Astrocyte of the cerebellum (primary cell): ENCODE measurements at places on chromosomes 2 and 18.

DNA sequence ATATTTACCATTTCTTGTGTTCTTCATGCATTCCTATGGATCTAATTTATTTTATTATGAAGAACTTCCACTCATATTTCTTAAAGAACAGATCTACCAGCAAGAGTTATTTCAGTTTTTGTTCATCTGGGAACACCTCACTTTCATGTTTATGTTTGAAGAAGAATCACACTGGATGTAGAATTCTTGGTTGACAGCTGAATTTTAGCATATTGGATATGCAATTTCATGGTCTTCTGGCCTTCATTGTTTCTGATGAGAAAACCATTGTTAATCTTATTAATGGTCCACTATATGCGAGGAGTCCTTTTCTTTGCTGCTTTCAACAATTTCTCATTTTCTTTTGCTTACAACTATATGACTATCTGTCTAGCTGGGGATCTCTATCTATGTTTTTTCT lies 189.2 kb downstream of the UXS1 start:
- no peak for DNase-seq

DNA sequence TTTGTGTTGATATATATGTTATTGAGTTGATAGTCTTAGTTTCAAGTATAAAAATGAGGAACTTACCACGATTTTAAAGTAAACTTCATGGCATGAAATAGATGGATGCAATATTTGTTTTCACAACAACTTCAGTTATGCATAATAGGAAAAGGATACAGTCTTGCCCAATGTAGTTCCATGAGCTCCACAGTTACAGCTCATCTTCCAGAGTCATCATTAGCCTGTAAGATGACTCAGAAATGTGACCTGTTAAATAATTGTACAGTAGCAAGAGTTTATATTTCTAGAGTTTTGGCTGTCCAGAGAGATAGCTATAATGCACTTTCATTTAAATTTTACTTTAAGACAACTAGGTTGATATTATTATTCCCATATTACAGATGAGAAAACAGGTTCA lies 80.9 kb upstream of the ARHGAP28 start:
- no peak for DNase-seq

GRCh38 chr2:47602996-47603395 lies 179.9 kb upstream of the MSH6 start:
- DNase-seq = no peak

- no peak for DNase-seq
Measured at GRCh38 chr18:74190086-74190485, 41.8 kb downstream of the TIMM21 start.

DNA sequence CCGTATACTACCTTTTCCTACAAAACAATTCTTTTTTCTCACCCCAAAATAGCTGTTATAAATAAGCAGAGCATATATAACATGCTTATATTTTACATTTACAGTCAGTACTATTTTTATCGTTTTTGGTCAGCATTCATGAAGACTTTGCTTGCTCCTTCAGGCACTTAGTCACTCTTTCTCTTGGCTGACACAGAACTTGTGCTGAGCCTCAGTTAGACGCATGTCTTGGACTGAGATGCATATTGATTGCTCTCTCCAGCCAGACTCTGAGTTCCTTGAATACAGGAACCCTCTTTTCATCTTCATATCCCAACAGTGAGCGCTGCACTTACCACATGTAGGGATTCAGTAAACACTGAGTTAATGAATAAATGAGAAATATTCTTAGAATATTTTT lies 158.3 kb downstream of the RTN4 start:
- DNase-seq = no peak

DNA sequence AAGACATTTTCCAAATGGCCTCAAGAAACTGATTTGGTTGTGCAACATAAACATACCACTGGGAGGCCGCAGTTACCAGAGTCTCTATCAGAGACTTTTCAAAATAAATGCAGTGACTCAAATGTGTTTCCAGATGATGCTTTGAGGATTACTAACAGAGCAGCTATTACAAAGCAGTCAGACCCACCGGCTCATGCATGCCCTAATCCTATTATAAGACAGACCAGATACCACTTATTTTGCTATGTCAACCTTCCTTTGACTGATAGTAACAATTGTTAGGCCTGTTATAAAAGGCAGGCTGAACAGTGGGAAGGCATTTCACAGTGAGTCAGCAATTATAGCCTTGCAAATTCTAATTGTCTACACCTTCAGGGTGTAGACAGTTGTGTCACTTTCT lies 217.7 kb downstream of the LRRTM1 start:
- DNase-seq = peak; percentile 18

GRCh38 chr2:218880102-218880858 lies at the start of gene WNT10A:
Gene WNT10A (plus strand): TSS chr2:218880852. CDS start chr2:218880996, 144 bp downstream.
- DNase-seq = no peak

DNA sequence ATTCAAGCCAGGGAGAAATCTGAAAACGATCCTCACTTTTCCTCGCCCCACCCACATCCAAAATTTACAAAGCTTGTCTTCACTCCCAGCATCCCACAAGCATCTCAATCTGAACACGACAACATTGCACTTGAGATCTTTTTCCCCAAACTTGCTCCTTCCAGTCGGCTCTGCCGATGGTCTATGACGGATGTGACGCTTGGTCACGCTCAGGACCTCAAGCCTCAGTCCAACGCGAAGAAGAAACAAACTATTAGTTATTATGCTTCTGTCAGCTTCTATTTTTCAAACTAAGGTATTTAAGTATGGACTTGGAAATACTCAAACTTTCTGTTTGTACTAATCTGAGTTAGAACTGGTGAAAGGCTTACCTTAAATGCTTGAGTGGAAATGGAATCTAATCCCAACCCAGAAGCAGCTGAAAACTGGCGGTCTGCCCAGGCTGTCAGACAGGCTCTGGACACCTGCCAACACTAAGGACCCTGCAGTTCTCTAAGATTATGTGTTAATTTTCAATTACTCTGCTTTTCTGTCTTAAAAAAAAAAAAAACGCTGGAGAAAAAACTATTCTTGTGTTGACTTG lies 132.1 kb upstream of the DNMT3A start:
- peak; percentile 36 for DNase-seq

DNA sequence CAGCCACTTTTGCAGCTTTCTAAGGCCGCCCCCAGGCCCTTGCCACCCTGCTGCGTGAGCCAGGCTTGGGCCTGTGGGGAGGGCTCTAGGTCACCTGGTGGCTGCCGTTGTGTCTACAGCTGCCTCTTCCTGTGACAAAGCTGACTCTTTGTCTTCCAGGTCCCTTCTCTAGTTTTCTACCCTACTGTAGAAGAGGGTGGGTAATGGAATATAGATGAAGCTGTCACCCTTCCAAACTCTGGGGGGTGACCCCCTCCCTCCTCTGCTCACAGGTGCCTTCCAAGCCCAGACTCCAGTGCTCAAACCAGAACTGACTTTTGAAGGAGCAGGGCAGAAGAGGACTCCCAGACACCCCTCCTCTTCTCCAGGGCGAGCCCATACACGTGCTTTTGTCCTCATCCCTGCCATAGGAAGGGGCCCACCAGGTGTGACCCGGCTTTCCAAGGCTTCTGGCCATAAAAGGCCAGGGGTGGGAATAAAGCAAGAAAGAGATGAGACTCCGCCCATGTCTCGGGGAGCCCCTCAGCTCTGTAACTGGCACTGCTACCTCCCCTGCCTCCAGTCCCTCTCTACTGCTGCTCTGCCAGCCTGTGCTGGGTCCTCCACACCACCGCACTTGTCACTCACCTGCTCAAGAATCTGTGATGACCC lies 17.9 kb upstream of the SDC1 start:
- DNase-seq = no peak

- DNase-seq = no peak
Measured at GRCh38 chr2:212913640-212914306, 237.6 kb downstream of the IKZF2 start.

- peak; percentile 71 for DNase-seq
Measured at GRCh38 chr18:36934884-36935283, 106.0 kb downstream of the KIAA1328 start.

DNA sequence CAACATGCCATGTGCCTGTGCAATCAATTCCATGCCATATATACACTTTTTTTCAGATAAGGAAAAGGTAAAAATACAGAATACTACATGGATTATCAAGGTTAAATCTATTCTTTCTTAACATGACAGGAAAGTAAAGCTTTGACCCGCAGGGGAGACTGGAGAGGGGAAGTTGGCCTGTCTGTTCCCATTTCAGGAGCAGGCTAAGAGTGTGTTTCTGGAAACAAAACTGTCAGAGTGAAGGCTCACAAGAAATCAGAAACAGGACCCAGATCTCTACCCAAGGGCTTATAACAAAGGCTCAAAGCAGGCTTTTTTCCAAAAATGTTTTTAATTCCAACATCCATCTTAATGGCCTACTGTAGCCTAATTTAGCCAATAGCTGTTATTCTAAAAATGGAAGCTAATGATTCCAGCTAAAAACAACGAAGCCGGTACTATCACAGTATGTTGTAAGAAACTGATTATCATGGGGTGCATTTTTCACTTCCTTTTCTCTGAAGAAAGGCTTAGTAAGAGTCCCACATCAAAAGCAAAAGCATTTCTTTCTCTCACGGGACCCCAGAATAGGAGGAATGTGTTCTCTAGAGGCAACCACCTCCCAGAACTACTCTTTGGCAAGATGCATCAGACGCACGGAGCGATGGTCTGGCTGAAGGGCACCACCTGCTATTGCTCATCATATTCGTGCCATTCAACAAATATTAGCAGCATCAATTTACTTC lies 41.4 kb downstream of the FECH start:
- DNase-seq = no peak

GRCh38 chr2:233079473-233079877 lies 19.3 kb downstream of the INPP5D start:
- no peak for DNase-seq

DNA sequence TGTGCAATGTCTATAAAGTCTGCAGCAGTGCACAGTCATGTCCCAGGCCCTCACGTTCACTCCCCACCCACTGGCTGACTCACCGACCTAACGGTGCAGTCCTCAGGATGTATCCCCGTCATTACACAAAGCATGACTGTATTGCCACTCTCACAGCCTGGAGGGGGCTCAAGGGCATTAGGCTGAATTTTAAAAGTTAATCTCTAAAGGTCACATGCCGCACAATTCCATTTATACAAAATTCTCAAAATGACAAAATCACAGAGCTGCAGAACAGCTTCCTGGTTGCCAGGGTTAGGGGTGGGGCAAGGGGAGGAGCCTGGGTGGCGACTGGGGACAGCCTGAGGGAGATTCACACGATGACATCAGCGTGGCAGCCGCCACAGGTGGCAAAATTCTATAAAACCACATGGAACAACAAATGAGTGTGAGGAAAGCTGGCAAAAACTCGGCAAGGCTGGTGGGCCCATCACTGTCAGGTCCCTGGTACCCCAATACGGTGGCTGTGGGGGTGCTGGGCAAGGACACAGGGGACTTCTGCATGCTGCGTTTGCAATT lies 97.6 kb downstream of the NDUFA10 start:
- DNase-seq = peak; percentile 13

DNA sequence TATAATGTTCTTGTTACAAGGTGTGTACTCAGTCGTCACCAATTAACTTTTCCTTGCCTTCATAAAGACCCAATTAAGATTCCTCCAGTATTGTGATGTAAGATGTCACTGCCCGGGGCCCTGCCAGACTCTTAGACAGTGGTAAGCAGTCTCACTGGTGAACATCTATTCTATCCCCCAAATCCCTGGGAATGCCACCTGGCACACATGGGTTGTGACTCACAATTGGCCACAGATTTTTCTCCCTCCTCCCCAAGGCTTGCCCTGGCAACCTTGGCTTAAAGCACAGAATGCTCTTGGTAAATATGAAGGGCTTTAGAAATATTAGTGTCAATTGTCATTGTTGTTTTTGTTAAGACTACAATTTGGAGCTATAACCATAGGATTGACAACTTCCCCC lies 287.9 kb downstream of the ETAA1 start:
- no peak for DNase-seq

DNA sequence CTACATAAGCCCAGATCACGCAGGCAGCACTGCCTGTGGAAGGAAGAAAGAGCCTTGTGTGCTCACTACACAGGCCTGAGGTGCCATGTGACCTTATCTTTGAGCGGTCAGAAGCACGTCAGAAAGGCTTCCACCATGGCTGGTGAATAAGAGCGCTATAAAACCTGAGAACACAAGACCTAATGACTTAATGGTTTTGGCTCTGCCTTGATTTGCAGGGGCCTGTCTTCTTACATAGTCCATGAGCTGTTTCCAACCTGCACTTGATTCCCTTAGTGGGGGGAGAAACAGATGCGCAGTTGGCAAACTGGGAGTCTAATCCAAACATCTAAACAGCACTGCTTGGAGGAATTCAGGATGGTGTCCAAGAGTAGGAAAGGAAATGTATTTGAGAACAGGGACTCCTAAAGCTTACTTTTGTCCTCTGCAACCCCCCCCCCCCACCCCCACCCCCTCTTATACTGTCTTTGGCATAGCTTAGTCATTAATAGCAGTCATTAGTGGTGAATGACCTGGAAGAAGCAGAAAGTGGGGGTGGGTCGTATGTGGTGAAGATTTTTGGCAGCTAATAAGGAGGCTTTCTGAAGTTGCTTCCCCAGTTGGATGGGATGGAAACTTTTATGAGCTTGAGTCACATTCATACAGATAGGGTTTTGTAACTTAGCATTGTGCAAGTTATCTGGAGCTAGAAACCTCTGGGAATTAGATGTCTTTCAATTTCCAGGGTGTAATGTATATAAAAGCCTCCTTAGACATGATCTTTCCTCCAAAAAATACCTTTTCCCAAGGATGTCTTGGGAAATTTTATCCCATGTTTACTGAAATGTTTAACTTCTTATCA lies 454.1 kb downstream of the MEIS1 start:
- peak; percentile 84 for DNase-seq

DNA sequence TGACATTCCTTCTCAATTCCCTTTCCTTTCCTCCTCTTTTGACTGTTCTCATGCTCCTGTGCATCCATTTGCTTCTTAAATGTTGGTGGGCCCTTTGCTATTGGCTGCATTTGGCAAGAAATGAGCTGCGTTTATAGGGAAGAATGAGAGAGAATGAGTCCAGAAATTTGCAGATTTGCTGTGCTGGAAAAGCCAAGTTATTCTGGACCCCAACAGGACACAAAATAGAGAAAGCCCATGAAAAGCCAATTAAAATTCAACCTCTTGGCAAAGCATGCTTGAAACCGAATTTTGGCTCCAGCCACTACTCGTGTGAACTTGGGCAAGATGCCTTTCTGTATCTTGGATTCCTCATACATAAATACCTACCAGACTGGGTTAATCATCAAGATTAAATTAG lies 1.3 kb upstream of the SCLY start:
- DNase-seq = no peak

DNA sequence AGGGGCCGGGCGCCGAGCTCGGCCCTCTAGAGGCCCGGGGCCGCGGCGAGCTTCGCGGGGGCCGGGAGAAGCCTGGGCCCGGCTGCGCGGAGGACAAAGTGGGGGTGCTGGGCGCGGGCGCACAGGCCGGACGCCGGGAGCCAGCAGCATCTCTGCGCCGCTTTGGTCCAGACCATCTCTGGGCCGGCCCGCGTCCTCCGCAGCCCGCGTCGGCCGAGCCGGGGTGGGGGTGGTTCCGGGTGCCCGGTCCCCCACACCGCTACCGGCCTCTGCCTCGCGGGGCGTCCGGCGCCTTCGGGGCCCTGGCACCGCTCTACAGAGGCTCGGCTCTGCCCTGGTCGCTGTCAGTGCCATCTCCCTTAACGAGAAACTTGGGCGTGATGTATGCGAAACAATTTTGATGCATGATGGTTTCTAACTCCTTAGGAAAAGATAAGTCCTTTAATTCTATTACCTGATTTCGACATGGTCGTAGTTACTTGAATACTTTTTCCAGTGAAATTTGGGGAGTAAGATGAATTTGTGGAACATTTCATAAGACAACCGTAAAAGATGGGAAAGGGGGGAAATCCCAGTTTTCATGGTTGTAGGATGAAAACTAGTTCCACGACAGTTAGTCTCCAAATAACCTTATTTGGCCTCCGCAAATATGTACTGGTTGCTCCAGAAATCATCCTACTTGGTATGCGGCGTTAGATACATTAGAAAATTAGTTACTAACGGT lies 562 bp downstream of the TWSG1 start:
- no peak for DNase-seq
